Activated effector memory CD4-positive, alpha-beta T cell treated with Interleukin-2 at 50 U/mL for 16 hours (primary cell): ENCODE measurements at places on chromosomes 11 and 22.
A peak's percentile ranks its signal among the peaks of the same experiment; 100 is the strongest.

- no peak for DNase-seq
These were observed 4.5 kb downstream of the IL18 start for GRCh38 chr11:112159098-112160065.

- DNase-seq: no peak
These were observed 190.3 kb upstream of the NARS2 start for GRCh38 chr11:78764946-78765345.

GRCh38 chr11:93573184-93573583, 30.0 kb upstream of the SMCO4 start:
- no peak for DNase-seq

GRCh38 chr11:66022401-66023185, 3.7 kb downstream of the CATSPER1 start:
- peak; percentile 63 for DNase-seq
